ENCODE measurements at places on chromosomes 4 and X.

GRCh38 chr4:142405695-142406498, 440.2 kb downstream of the INPP4B start:
- DNase-seq = no peak

DNA sequence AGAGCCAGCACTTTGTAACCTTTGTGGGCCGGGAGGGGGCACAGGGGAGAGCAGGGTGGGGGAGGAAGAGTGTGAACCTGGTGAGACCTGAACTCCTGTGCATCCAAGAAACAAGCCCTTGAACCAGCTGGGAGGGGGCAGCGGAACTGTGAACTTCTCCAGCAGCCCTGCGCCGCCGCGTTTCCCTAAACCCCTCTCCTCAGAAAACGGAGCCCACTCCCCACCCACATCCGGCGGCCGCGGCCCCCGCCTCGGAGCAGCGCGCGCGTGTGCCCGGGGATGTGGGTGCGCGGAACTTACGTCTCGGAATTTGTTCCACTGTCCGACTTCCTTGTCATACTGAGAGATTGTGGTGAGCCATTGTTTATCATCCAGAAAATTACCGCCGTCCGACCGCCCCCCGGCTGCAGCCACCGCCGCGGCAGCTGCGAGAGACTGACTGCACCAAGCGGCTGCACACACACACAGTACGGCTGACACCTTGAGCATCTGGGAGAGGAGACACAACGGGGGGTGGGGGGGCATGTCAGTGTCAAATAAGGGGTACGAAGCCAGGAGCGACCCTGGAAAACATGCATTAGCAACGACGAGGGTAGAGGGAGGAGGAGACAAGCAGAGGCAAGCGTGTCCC, 494 bp downstream of the SPOCK3 start:
- DNase-seq = no peak

DNA sequence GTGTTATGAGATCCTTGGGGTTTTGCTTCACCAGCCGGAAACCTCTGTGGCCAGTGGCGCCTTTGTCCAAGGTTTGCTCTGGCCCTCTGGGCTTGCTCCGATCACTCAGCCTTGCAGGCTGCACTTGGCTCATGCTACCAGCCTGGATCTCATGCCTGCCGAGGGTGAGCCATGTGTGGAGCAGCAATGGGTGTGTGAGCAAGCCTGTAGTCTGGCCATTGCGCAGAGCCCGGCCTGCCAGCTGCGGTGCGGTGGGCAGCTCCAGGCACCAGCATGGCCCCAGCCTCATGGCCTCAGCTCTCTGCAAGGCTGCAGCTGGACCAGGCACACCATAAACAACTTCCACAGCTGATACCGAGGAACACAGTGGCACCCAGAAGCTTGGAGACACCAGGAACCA, 17.8 kb downstream of the SULT1B1 start:
- DNase-seq = no peak

- DNase-seq = no peak
These were observed 24.4 kb downstream of the BLOC1S4 start for GRCh38 chr4:6740347-6740746.

GRCh38 chr4:150182794-150183193, 104.5 kb downstream of the DCLK2 start:
- DNase-seq = no peak

DNA sequence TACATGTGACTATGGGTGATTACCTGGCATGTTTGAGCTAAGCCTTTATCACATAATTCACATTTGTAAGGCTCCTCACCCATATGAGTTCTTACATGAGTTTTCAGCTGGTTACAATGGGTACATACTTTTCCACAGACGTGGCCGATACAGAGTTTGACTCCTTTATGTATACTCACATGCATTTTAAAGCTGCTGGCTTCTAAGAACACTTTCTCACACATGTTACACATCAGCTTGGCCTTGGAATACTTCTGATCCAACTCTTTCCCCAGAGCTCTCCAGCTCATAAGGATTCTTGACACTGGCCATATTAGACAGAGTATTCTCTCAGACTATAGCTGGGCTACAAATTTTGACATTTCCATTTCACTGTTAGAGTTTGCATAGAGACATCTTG, 66.3 kb downstream of the TAB3 start:
- DNase-seq = no peak

DNA sequence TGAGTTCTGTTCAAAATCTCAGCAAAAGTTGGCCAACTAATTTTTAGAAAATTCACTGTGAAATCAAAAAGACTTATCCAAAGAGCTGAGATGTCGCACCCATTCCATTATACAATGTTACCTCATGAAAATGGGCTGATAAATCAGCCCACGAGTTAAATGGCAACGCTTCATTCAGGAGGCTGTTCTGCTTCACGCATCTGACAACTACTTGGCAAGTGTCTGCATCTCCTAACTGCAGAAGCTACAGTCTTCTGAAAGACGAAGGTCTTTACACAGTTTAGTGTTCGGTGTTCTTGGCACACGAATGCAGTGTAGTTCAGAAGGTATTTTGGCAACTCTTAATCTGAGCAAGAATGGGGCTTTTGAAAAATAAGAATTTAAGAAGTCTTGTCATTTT, 166.6 kb upstream of the DKK2 start:
- no peak for DNase-seq

GRCh38 chr4:15771216-15772058, 6.7 kb upstream of the CD38 start:
- DNase-seq = no peak

GRCh38 chr4:150145946-150146340, 67.7 kb downstream of the DCLK2 start:
- DNase-seq = no peak

DNA sequence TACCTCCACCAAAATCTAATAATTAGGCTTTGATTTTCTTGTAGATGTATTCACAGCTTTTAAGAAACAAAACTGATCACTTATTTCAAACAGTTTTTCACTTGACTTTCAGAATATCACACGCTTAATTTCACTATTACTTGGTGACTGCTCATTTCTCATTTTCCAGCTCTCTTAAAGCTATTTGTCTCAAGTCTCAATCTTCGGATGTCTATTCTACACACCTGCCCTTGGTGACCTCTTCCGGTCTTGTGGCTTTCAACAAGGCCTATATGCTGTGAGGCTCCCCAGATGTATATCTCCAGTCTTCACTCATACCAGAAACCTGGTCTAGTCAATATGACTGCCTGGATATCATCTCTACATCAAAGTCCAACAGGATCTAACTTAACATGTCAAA, 34.9 kb upstream of the ANXA10 start:
- no peak for DNase-seq
